Liver (tissue), 10 donors: ENCODE measurements at places on chromosomes 16 and 17.

DNA sequence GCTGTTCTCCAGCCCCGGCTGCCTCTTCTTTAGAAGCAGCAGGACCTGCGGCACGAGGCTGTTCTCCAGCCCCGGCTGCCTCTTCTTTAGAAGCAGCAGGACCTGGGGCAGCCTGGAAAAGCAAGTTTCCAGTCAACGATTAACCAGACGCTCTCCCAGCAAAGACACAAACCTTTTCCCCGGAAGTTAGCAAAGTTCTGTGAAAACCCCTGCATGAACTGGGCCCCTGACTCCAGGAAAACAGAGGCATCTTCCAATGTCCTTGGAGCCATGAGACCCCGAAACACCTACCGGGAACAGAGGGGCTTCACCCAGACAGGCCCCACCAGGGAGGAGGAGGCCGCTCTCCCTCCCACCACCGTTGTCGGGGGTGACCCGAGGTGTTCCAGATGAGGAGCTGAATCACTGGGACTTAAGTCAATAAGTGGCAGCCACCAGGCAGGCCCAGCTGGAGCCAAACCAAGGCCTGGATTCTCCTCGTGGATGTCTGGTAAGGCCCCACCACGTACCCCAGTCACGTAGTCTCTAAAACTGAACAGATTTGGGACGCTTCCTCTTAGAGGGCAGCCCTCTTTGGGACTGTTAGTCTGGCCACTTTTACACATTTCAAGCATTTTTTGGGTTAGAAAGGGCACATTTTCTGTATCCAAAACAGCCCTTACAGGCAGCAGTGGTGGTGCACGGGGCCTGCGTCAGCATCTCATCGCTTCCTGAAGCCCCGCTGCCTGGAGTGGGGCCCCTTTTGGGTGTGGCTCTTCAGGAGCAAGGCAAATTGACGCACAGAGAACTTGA lies at the start of gene RPH3AL:
Gene RPH3AL (minus strand): TSS at position 387 of the 792 bp plus-strand sequence. CDS start 25,264 bp downstream, outside the sequence.
- peak; percentile 54 for DNase-seq

GRCh38 chr16:65600629-65601028 lies 478.8 kb upstream of the CDH11 start:
- no peak for DNase-seq

- DNase-seq, result no peak
Measured at GRCh38 chr16:80938004-80938878, 68.4 kb downstream of the CMC2 start.

DNA sequence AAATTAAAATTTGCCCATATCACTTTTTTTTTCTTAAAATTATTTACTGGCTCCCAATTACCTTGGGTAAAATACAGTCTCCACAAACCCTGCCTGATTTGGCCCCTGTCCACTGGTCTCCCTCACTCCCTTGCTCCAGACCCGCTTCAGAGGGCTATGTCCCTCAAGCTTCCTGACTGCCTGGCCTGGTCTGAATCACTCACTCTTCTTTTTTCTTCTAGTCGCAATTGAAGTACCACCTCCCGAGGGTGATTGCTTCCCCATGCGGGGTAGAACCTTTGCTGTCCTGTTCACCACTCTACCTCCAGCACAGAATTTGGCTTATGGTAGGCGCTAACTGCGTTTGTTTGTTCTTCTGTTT lies 598 bp upstream of the PGAP3 start:
- DNase-seq, result no peak

DNA sequence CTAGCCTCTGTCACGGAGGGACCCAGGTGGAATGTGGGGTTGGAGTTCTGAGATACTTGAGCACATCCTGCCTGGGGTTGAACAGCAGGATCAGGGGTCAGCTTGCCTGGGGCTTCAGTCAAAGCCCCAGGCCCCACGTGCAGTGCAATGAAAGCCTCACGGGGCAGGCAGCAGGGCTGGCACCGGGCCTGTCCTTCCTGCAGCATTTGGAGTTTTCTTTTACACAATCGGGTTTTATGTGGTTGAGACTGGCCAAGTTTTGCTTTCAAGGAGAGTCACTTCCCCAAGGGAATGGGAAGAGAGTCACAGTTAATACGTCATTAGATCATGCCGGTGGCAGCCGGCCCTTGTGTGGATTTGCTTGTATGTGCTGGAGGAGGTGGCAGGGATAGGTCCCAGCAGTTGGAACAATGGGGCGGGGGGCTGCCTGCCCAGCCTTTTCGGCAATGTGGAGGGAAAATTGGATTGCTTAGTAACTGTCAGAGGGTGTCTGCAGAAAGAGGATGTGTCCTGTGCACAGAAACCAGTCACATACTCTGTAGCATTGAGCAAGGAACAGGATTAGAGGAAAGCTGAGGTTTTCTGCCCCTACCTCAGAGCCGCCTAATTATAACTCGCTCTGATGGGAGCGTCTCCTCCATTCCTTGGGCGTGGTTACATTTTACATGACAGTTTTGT lies 4.5 kb downstream of the RMI2 start:
- DNase-seq, result no peak

DNA sequence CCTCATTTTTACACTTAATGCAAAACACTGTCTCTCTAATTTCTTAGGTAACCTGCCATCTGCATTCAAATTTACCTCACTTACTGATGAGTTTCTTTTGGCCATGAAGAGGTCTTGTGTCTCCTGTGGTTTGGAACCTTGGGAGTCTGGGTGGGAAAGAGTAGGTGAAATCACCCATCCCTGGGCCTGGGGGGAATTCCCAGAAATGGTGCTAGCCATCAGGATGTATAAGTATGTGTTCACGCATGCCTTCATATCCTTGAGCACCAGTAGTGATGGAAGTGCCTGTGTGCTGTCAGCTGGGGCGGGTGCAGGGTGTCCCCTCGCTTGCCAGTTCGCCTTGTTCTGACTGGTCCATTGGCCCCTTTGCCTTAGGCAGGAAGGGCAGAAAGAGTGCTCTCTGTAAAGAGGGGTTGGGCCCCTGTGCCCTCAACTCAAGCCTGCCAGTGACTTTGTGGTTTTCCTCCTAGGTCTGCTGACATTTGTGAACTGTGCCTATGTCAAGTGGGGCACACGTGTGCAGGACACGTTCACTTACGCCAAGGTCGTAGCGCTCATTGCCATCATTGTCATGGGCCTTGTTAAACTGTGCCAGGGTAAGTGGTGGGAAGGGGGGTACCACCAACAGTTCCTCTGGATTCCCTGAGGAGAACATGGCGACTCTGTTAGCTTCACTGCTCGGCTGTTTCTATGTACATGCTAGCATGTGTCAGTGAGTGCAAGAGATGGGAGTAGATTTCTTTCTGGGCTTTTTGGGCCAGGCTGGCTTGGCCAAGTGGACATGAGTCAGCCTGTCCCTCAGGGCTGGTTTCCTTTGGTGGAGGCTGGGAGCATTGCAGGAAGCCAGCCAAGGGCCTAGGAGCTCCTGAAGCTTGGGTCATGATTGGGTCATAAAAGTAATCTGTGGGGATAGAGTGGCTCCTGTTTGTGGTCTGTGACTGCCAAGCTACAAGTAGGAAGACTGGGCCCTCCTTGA lies 23.2 kb downstream of the SLC7A6OS start:
- DNase-seq, result no peak

DNA sequence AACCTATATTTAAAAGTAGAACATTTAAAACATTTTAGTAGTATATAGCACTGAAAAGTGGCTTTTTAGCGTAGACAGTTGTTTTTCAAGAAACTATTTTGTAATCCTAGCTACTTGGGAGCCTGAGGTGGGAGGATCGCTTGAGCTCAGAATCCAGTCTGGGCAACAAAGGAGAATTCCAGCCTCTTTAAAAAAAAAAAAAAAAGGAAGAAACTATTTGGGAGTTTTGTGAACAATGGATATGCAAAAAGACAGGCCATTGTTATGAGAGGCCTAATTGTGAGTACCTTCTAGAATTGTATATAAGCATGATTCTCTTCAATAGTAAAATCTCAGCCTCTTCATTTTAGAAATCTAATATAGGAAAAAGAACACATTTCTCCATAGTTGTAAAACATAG lies 17.6 kb downstream of the OMG start:
- DNase-seq, result no peak

GRCh38 chr17:59825533-59826322 lies 67.0 kb downstream of the TUBD1 start:
- no peak for DNase-seq

- no peak for DNase-seq
Measured at GRCh38 chr17:66834919-66835454, at the start of gene CACNG5. Gene CACNG5, plus strand, starts transcription at chr17:66835117. Its CDS starts 42,216 bp downstream, at chr17:66877333.

DNA sequence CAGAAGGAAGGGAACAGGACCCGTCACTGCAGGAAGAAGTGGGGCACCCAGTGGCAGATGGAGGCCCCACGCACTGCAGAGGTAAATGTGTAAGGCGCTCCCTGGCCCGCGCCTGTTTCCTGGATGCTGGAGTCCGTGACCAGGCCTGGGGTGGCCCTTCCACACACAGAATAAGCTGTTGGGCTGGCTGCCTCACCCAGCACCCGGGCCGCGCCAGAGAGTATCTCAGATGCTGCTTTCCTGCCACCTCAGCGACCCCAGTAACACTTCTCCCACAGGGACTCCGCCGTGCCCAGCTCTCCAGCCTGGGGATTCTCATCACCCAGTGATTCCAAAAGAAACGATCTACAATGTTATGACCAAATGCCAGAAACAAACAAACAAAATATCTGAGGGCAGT lies 1993.1 kb downstream of the TP53TG3F start:
- DNase-seq, result no peak

GRCh38 chr17:46135879-46136563 lies 57.2 kb downstream of the KANSL1 start:
- DNase-seq, result no peak

- DNase-seq, result no peak
Measured at GRCh38 chr17:66312912-66313311, 10.5 kb downstream of the PRKCA start.
